NCI-H510A treated with DMSO at 0.1 percent for 48 hours (cell line): ENCODE measurements at places on chromosomes 5 and 9.
A peak's percentile ranks its signal among the peaks of the same experiment; 100 is the strongest.

GRCh38 chr9:589723-590122 lies 251.8 kb upstream of the DMRT1 start:
- DNase-seq = no peak

GRCh38 chr5:135136546-135136945 lies 102.5 kb upstream of the PITX1 start:
- DNase-seq = no peak

GRCh38 chr9:95346021-95346420 lies 28.5 kb upstream of the FANCC start:
- no peak for DNase-seq

DNA sequence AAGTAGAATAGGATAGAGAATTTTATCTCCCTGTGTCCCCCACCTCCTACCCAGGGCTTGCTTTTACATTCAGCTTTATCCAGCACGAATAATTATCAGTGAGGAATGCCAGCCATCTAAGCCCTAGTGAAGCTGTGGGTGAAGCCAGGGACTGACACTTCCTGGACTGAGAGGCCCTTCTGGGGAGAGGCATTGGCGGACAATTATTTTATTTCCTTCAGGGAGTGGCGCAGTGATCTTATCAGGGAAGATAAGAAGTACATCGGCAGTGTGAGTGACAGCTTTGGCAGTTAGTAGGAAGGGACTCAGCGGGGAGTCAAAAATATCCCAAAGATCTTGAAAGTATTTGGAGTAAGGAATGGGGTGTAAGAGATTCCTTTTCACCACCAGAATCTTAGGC lies 34.9 kb upstream of the RPS23 start:
- DNase-seq = no peak

DNA sequence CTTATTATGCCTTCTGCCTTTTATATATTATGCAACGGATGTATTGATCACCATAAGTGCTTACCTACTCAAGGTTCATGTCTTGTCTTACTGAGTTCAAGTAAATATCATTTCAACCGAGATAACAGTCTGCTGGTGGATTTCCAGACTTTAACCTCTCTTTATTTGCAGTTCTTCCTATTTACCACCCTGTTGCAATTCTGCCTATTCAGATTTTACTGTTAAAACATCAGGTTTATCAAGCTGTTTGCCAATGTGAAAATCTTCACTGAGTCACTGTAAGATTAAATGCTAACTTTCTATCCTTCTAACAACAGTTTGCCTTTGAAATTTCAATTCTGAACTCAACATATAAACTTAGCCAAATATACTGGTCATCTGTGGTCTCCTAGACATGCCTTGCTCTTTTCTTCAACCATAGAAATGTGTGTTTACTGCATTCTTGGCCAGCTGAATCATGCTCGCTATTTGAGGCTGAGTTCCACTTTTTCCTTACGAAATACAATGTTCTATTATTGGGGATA lies 471.7 kb upstream of the RORB start:
- no peak for DNase-seq

DNA sequence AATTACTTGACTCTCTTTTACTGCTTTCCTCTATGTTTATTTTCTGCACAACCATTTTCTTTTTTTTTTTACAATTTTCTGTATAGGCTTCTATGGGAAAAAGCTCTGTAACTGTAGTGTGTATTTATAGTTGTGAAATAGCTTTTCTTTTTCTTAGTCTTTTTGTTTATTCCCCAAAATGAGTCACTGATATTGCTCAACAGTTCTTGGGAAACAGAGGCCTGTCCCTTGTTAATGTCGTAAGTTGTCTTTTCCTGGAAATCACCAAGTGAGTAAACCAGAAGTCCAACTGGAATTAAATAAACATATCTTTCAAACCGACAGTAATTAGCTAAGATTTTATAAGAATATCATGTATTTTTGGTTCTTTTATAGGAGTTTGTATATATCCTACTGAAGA lies 325.1 kb upstream of the PRR16 start:
- no peak for DNase-seq

GRCh38 chr9:106689089-106689488 lies 173.9 kb upstream of the ZNF462 start:
- DNase-seq = no peak

DNA sequence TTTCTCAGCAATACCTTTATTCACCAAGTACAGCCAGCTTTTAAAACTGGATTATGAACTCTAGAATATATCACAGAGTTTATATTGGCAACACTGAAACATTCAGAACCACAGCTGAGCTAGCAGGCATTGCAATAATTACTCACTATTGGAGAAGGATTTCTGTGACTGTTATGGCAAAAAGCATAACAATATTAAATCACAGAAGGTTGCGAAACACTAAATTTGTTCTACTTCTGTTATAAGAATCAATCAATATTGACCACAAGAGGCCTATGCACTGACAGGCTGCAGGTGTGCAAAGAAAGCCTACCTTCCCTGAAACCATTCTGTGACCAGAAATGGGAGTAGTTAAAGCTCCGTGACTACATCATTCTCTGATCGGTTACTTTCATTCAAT lies 59.2 kb downstream of the AP3B1 start:
- DNase-seq = peak; percentile 16

DNA sequence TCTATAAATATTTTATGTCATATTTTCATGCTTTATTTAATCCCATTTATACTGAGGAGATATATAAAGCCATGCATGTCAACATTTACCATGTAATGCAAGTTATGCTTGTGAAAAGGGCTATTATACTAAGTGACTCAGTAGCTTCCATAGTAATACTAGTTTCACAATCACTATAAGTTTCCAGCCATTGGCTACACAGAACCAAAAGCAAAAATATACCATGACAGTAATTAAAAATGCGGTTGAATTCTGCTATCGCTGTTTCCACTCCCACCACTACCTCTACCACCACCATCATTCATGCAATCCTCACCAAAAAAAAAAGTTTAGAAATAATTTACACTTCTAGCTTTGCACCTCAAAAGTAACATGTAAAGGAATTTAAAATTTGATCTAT lies 60.2 kb downstream of the MLLT3 start:
- no peak for DNase-seq

DNA sequence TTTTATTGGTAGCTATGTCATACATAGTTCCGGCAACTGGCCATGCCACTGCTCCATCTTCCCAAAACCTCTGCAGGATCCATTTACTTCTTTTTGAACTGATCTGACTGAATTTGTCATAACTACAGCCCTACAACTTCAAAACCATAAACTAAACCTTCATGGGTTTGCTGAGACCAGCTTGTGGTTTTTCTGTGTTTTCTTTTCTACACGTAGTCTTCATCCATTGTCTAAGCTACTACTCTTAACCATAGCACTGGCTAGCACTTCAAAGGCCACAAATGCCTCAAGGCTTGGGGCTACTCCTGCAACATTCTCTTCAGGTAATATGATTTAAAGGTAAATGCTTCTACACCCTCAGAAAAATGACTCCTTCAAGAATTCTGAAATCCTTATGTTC lies 9.0 kb upstream of the KIF2A start:
- no peak for DNase-seq

DNA sequence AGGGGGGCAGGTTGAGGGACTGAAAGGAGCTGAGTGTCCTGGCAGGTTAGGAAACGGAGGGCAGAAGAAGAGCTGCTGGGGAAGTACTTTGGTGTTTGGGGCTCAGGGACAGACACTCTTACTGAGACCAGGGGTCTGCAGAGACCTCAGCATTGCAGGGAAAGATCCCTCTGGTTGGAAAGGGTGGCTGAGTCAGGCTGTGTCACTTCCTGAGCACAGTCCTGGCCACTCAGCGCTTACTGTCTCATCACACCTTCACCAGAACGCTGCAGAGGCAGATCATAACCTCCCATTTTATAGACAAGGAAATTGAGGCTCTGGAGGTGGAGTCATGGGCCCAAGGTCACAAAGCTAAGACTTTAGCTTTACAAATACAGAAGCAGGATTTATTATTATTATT lies 54.3 kb downstream of the LMX1B start:
- no peak for DNase-seq

- no peak for DNase-seq
These were observed 59.6 kb downstream of the ATG10 start for GRCh38 chr5:82031220-82032119.

DNA sequence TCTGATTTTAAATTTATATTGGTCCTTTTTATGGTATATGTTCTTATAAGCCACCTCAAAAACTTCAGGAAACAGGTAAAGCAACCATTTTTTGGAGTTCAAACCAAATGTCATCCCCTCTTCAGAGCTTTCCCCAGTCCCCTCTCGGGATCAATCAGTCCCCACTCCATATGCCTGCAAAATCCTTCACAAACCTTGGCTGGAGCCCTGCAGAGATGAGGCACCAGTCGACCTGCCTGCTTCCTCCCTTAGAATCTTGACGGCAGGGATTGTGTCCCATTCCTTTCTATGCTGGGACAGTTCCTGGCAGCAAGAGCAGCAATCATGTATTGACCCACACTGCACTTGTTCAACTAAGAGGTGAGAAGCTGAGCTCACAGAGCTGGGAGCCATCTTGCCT lies 22.6 kb downstream of the B4GALT1 start:
- DNase-seq = no peak

GRCh38 chr5:130385656-130386055 lies 481.4 kb downstream of the CHSY3 start:
- no peak for DNase-seq
